ENCODE measurements at places on chromosomes 2 and 18.

GRCh38 chr18:21298351-21298750, 56.3 kb downstream of the GREB1L start:
- no peak for DNase-seq

DNA sequence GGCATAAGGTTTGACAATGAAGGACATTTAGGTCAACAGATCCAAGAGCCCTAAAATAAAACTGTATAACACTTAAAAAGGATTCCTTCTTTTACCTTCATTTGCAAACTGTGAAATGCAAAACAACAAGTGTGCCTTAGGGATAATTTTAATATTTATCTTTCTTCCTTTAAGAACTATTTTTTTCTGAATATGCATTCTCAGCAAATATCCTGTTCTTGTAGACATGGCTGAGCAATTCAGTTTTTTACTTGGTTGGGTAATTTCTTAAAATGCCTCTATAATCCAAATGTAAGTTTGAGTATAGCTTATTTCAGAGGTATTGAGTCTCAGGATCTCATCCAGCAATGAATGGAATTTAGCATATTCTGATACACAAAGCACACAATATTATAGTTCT, 43.0 kb upstream of the KCNJ3 start:
- DNase-seq = no peak

DNA sequence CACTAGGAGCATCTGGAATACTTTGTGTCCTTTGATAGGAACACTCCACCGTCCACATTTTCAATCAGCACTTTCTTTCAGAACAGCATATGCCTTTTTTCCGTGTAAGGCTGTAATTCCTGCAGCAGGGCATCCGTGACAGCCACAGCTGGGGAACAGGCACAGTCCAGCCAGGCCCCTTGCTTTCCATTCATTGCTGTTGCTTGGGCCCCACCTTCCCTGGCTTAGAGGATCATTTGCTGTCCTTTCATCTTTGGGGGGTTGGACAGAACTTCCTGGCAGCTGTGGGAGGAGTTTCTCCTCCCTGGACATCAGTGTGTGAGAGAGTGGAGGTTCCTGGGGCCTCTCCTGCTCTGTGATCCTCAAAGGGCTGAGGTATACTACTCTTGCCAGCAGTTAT, 49.7 kb upstream of the ITM2C start:
- no peak for DNase-seq

GRCh38 chr2:207256476-207257207, 90.9 kb upstream of the KLF7 start:
- no peak for DNase-seq

DNA sequence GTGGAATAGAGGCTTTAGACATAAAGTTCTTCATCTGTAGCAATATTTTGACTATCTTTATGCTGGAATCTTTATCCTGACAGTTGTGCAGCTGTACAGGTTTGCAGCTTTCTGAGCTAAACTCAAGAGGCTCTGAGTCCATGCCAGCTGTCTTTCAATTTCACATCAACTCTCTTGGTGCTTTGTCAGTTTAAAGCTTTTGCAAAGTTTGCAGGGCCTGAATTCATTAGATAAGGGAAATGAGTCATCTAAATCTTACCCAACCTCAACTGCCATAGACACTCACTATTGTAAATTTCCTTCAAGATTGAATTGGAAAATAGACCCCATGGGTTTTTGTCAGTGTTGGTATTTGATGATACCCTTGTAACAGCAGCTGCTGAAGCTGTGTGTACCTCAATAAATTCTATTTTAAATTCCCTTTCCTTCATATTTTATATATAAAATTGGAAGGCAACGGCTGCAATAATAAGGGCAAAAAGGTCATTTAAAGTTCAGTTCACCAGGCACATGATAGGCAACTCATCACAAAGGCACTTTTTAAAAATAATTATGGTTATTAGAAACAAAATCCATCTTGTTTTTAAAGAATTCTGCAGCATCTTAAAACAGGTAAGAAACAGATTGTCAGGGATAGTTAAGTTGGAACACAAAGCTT, 169.9 kb upstream of the SLC39A10 start:
- peak; percentile 35 for DNase-seq

DNA sequence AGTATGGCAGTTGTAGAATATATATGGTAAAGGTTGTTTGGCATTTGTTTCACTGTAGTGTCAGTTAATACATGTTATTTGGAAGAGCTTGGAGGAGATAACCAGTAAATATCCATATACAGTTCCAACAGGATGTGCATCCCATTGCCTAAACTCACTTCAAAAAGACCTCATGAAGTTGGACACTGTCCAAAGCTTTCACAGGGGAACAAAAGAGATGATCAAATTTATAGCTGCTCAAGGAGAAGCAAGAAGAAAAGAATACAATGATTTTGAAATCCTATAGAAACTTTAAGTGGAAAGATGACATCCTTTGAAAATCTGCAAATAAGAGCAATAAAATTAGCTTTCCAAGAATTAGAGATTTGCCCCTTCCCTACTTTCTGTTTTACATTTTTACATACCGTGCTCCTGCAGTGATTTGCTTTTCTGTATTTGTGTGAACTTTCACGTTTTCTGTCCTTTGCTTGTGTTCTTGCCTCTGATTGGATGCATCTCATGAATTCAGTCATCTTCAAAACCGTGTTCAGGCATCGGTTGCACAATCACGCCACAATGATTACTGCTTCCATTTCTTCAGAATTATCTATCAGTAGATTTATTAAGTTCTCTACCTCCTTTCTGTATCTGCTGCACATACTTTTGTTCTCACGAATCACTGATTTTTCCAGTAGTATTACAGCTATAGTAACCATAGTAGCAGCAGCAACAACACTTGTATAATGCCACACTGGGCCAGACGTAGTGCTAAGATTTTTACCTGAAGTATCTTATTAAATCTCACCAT, 83.8 kb downstream of the PARD3B start:
- no peak for DNase-seq

GRCh38 chr2:101310834-101311695, 2.6 kb upstream of the RNF149 start:
- peak; percentile 43 for DNase-seq

GRCh38 chr2:10897956-10898355, 13.8 kb upstream of the KCNF1 start:
- no peak for DNase-seq
